Lower lobe of right lung (tissue), 2 donors: ENCODE measurements at places on chromosomes 7 and 10. TPM values are rescaled to one million over a fixed set of nuclear protein-coding genes. Genes with fewer than 3 reads are reported as not detected.

ZNF3 gene
- 23.0 TPM for total RNA-seq

DNA sequence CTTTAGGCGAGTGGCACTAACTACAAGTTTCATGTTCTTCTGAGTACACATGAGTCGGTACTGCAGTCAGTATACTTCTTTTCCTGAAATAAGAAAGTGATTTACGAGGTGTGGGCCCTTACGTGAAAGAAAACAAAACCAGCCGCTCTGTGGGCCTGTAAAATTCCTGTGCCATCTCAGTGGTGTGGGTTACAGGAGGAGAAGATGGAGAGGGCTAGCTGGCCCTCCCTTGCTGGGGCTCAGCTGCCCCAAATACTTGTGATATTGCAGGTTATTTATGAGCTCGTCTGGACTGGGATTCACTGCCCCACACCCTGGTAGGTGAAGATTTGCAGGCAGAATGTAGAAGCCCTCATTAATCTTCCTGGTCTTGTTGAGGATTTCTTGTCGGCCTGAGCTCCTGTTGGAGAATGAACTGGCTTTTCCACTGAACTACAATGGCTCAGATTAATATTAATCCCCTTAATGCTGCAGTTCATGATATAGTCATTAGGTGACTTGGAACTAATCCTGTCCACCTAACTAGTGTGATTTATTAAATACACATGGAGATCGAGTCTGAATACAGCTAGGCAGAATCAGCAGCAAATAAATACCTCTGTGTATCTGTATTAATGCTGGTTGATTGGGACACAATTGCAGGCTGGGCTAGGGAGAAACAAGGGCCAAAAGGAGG is 68.0 kb downstream of the GBF1 start:
- DNase-seq = no peak

GRCh38 chr7:150408393-150409299 is 29.5 kb downstream of the ZNF775 start:
- DNase-seq = no peak

NKX2-3 gene
- total RNA-seq = not detected

GRCh38 chr10:108597657-108598319 is 1325.5 kb downstream of the XPNPEP1 start:
- DNase-seq = no peak
